ENCODE measurements at places on chromosomes 13 and 19.

DNA sequence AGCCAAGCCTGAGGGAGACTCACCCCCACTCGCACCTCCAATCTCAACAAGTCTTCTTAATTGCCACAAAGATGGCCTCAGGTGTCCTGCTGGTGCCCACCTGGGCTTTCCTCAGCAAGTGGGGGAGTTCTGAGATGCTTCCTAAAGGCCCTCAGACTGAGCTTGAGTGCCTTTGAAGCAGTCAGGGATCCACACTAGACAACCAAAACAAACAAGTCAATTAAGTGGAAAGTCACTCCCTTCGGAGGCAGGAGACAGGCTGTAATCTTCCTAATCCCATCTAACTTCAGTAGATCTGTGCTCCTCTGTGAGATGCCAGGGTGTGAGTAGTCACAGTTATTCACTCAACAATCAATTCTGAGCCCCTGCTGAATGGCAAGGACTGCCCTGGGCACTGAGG, 68.3 kb upstream of the SERP2 start:
- no peak for DNase-seq

GRCh38 chr13:79803989-79804388, 323.0 kb downstream of the NDFIP2 start:
- no peak for DNase-seq

DNA sequence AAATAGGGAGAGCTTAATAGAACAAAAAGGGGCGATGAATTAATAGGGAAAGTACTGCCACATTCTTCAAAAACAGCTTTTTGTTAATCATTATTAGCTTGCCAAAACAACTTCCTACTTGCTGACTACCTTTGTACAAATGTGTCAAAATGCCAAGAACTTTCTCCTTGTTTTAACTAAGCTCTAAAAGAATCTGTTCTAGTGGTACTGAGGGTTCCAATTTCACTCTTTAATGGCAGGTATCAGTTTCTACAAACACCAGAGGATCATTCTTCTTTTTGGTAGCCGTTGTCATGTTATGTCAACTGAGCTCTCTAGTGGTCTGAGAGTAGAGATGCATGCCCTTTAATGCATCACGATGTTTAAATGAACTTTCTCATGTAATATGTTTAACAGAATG, 29.4 kb upstream of the FBXL3 start:
- DNase-seq: no peak

- DNase-seq: peak; percentile 80
Observed at GRCh38 chr13:37226971-37227370, 121.5 kb upstream of the CSNK1A1L start.

GRCh38 chr19:45347570-45348366, 7.2 kb downstream of the KLC3 start:
- DNase-seq: no peak

DNA sequence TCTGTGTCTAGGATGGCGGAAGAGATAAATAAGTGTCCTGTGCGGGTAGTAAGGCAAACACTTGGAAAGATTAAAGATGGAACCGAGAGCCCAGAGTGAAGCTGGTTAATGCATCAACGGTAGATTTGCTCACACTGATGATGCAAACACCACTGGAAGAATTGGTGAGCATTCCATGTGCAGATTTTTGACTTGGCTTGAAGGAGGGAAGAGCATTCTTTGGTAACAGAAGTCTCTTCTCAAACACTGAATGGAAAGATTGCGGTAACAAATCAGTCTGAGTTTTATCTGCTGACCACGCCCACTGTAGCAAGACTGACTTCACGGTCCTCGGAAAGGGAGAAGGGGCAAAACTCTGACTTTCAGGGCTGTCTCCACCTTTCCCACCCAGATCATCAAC, 112.5 kb downstream of the COL4A1 start:
- no peak for DNase-seq

DNA sequence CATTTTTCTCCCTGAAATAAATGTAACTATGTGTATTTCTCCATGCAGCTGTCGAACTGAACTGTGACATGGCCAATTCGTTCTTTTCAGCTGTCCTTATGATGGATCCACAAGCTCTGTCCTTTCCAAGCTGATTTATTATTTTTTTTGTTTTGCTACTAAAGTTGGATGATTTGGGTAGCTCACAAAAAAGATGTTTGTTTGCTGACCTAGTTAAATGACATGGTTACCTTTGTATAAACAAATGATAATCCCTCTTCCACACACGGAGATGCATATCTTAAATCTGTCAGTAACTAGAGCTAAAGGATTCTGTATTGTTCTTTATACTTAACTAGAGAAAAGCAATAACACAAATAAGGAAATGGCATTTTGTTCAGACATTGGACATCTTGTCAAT, 884.3 kb upstream of the PCDH20 start:
- no peak for DNase-seq

DNA sequence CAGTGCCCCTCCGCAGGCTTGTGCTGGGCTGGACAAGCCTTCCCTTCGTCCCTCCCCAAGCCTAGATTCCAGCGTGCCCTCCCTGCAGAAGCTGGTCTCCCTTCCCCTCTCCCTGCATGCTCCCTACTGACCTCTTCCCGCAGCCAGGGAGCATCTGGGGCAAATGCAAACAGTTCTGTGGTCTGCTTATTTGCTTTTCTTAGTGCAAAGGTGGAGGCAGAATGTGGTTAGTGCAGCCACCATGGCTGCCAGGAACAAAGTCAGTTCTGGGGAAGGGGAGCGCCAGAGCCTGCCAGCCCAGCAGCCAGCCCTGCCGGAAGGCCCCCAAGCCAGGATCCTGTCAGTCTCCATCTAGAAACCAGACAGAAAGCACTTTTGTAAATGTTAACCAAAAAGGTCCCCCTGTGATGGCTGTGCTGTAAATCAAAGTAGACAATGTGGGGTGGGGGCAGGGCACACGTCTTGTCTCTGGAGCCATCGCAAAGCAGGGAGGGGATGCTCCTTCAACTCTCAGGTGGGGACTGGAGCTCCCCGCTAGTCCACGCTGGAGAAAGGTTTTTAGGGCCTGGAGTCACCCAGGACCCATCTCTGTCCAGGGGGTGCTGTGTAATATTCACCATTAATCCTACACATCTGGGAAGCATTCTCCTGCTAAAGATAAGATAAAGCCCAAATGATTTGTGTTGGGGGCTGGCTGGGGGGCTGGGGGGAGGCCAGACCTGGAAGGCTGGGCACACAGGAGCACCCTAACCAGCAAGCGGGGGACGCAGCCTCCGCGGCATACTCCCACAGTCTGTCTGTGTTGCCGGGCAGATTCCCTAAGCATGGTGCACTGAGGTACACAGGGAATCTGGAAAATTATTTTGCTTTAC, 30.9 kb downstream of the SERP2 start:
- DNase-seq: no peak

DNA sequence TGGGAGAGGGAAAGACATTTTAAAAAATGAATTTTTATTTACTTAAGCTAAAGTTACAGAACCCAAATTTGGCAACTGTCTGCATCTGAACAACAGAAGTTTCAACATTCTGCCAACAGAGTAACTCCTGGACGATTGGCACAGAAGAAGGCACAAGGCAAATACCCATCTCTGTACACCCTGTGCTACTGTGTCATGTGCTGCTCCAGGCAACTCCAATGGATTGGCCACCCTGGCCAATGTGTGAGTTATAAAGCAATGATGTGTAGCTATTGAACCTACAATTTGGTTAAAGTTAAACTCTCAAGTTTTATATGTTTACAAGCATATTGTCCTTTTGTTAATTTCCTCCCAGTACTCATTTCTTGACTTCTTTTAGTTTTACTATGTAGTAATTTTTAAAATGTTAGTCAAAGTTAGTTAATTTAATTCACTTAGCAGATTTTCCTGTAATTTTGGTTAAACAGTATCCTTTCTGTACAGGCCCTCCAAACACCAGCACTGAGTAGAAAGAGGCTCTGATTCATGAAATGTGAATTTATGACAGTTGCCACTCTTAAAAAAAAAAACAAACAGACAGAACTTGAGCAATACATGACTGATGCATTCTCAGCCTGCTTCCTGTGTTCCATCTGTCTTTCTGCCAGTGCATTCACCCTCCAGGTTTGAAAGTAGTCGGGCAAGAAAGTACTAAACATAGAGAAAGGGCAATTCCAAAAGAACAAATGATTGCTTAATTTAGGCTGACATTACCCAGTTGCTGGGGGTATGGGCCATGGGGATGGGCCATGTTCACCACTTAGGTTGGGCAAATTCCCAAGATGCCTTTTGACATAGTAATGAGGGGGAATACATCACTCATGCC, 5.9 kb downstream of the STARD13 start:
- DNase-seq: no peak

DNA sequence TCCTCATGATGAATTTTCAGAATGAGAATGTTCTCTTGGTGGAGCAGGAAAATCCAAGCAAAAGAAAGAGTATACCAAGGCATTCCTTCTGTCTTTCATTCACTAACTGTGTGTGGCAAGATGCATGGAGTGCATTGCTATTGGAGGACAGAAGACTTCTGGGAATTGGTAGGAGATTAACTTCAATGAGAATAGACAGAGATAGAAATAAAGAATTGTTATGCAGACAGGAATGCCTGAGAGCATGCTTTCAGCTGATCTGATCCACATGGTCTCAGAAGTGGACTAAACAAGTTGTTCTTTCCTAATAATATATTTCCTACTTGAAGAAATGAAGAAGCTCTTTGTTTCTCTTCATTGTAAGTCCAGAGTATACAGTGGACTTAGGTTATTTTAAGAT, 303.6 kb downstream of the MYO16 start:
- DNase-seq: no peak

DNA sequence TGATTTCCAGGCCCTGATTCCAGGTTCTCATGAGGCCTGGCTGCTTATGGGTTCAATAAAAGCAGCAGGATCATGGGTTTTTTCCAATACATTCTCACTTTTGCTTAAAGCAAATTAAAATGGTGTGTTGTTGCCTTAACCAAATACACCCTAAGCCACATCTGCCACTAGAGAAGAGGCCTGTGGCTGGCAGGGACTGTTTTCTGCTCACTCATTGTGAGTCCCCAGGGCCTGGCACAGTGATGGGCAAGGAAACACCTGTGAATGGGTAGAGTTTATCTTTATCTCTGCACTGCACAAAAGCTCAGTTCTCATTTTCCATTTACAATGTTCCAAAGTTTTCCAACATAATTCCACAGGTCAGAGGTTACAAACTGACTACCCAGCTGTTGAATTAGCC, 726.0 kb downstream of the UQCRFS1 start:
- DNase-seq: no peak

DNA sequence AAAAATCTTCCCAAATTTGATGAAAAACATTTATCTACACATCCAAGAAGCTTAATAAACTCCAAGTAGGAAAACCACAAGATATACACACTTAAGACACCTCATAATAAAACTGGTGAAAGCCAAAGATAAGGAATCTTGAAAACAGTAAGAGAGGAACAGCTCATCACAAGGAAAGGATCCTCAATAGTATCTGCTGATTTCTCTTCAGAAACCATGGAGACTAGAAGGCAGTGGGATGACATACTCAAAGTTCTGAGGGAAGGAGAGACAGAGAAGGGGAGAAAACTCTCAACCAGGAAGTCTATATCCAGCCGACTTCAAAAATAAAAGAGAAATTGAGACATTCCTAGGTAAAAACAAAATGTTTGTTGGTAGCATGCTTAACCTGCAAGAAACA, 45.7 kb downstream of the LNX2 start:
- no peak for DNase-seq

DNA sequence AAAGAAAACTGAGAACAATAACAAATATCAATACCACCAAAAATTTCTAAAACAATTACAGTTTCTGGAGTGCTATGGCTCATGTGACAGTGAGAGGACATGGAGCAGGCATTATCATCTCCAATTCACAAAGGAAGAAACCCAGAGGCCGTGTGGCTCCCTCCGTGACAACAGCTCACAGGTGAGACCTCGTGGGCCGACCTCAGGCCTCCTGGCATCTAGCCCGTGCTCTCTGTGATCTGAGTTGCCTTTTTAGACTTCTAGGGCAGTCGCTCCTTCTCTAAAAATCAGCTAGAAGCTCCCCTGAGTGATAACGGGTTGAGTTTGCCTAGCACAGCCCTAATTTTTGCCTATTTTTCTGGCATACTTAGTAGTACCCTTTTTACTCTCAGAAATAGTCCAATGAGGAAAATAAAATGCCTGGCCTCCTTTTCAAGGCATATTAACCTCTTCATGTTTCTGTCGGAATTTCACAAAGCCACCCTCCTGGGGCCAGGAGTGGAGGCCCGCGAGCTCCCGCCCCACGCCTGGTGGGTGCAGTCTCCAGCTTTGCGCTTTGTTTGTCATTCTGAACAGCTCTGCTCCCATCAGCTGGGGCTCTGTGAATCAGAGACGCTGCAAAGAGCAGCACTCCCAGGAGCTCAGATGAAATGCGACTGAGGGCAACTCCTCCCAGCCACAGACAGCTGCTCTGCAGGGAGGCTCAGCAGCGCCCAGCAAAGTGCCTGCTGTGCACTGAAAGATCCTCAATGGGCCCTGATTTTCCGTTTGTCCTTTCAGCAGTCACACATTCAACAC, 292.5 kb downstream of the UQCRFS1 start:
- DNase-seq: no peak

DNA sequence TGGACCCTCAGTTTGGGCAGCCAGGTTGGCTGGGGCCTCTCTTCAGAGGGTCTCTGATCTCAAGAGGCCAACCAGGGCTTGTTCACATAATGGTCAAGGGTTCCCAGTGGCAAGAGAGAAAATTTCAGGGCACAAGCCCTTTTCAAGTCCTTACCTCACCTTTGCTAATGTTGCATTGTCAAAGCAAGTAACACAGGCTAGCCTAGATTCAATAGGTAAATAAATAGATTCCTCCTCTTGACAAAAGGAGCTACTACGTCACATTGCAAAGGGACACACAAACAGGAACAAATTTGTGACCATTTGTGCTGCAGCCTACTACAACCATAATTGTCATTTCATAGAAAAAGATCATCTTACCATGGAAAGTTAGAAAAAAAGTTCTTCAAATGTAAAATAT, 33.9 kb upstream of the FRY start:
- no peak for DNase-seq

DNA sequence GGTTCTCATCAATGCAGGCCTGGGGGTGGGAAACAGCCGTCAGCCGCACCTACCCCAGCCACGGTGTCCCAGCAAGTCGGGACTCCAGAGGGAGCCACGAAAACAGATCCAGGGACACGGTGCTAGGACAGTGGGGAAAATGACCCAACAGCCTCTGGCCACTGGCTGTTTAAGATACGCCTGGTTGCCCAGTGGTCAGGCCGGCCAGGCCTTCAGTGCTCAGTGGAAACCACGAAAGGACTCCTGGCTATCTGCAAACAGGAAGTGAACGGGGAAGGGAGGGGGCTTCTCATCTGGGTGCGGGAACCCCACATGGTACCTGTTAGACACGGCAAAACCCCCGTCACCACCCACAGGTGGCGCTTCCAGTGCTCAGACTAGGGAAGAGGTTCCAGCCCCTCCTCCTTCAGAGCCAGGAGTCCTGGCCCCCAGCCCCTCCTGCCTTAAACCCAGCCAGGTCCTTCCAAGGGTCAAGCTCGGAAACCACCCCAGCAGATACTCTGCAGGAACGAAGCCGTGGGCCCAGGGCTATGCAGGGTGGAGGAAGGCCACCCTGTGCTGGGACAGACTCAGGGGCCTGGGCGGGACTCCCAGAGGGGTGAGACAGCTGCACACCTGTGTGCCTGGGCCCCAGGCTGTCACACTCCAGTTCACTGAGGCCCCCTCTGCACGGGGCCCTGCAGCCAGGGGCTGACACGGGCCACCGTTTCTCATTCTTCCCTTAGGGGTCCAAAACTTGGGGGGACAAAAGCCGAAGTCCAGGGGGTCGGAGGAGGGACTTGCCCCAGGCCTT, 4.5 kb downstream of the PPP1R12C start:
- no peak for DNase-seq

All from muscle of back (tissue), 13 donors.